ENCODE measurements at places on chromosomes 3 and 15.

DNA sequence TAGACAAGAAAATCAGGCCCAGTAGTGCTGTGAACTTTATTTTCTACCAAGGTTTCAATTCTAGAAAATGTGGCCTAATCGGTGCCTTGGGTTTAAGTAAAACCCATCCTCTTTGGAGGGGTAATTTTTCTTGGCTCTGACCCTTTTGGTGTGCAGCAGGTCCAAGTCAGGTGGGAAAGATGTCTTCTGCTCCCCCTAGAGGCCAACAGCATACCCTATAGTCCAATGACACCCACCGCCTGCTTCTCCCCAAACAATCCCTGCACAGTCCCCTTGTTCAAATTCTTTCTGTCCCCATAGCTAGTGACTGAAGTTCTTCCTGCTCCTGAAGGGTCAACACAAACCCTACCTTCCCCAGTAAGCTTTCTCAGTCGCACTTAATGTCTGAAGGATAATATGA lies 261.8 kb upstream of the GOLGA6L4 start:
- no peak for DNase-seq

GRCh38 chr15:85457392-85457968 lies 77.1 kb downstream of the AKAP13 start:
- no peak for DNase-seq

- DNase-seq, result peak; percentile 73
Measured at GRCh38 chr3:137792626-137793271, 28.6 kb downstream of the SOX14 start.

DNA sequence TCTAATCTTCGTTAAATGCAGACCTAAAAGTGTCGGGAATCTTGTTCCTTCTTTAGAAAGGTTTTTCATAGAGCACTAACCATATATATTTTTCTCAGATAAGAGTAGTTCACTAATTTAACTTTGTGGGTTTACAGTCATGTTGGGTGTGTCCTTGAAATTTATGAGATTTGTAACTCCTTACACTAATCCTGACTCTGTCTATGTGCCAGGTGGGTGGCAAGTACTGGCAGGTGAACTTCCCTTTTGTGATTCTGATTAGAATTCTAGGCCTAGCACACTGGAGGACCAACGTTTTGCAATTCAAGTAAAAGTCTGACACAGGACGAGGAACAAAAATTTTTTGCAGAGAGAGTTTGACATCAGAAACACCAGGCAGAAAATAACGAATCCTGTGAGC lies 220.1 kb downstream of the P3H2 start:
- no peak for DNase-seq

DNA sequence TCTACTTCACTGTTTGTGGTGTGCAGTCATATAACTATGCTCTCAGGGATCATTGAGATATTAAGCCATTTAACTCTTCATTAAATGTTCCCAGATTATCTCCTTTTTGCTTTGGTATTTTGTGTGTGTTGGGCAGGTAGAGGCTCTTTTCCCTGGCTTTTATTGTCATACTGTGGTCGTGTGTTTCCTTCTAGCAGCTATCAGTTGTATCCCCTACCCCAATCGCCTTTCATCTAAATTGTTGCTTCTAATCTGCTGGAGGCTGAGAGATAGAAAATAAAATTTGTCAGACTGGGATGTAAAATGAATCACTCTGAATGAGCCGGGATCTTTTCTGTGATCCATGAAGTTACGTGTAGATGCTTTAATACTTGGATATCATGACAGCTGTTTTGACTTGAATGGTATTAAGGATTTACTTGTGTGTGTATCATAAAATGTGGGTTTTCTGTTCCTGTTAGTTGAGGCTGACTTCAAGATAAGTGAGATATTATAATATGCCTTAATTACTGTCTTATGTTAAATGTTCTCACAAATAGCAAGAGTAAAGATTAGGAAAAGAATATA lies 9.2 kb downstream of the NFKBIZ start:
- DNase-seq, result no peak

DNA sequence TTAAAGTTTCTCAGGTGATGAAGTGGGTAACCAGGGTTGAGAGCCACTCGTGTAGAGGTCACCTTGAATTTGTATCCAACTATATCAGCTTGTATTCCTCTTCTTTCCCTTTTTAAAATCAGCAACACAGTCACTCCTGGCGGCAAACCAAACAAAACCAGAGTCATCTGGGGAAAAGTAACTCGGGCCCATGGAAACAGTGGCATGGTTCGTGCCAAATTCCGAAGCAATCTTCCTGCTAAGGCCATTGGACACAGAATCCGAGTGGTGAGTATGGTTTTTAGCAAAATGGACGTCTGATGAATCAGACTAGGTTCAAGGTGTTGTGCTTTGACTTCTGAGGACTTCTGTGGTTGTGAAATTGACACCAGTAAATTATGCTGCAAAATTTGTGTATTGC lies 3.9 kb downstream of the RPL35A start:
- no peak for DNase-seq

GRCh38 chr3:54830658-54831057 lies 97.2 kb downstream of the LRTM1 start:
- peak; percentile 51 for DNase-seq

DNA sequence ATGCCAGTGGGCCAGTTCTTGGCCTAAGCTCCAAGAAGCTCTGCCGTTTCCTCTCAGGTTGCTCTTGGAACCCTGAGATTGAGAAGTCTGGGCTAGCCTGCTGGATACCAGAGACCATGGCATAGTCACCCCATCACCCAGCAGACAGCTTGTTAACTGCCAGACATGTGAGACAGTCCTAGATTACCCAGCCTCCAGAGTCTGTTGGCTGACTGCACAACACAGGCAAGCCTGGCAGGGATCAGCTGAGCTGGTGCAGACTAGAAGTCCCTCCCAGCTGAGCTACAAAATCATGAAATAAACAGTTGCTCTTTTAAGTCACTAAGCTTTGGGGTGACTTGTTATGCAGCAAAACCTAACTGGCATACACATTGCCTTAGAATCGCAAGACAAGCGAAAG lies 5.2 kb downstream of the ANAPC13 start:
- no peak for DNase-seq
